ENCODE measurements at places on chromosomes 2 and 18. TPM values are rescaled to one million over a fixed set of nuclear protein-coding genes. Genes with fewer than 3 reads are reported as not detected.

RANBP2 gene
- total RNA-seq: 73.9 TPM

CFAP65 gene
- total RNA-seq: 0.93 TPM

ANKRD30BL gene
- not detected for total RNA-seq

OR6B2 gene
- not detected for total RNA-seq

GAL3ST2 gene
- total RNA-seq: not detected

CNDP1 gene
- 0.59 TPM for total RNA-seq

PRKAG3 gene
- total RNA-seq: not detected

CNGA3 gene
- total RNA-seq: 0.84 TPM

ASXL2 gene
- total RNA-seq: 25.5 TPM

ANKRD62 gene
- not detected for total RNA-seq

CNTNAP5 gene
- total RNA-seq: 1.1 TPM

INO80C gene
- total RNA-seq: 34.4 TPM

FTCDNL1 gene
- total RNA-seq: 1.6 TPM

WDR54 gene
- 56.9 TPM for total RNA-seq

ZNF804A gene
- total RNA-seq: 0.41 TPM

UGT1A8 gene
- total RNA-seq: not detected

KIAA2012 gene
- total RNA-seq: 0.07 TPM

PROM2 gene
- 2.7 TPM for total RNA-seq

POLR1B gene
- total RNA-seq: 39.9 TPM

LANCL1 gene
- 37.2 TPM for total RNA-seq
